ENCODE measurements at places on chromosomes 6 and 20.

DNA sequence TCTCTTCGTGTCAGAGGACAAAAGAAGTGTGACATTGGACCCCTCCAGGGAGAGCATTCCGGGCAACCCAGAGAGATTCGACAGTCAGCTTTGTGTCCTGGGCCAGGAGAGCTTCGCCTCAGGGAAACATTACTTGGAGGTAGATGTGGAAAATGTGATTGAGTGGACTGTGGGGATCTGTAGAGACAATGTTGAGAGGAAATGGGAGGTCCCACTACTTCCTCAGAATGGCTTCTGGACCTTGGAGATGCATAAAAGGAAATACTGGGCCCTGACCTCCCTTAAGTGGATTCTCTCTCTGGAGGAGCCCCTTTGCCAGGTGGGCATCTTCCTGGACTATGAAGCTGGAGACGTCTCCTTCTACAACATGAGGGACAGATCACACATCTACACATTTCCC lies 9.5 kb upstream of the BTN3A3 start:
- no peak for DNase-seq

GRCh38 chr6:7541175-7542064 lies at the start of gene DSP:
Gene DSP (plus strand): TSS chr6:7541671. CDS start chr6:7541916, 245 bp downstream.
- DNase-seq = peak; percentile 96

DNA sequence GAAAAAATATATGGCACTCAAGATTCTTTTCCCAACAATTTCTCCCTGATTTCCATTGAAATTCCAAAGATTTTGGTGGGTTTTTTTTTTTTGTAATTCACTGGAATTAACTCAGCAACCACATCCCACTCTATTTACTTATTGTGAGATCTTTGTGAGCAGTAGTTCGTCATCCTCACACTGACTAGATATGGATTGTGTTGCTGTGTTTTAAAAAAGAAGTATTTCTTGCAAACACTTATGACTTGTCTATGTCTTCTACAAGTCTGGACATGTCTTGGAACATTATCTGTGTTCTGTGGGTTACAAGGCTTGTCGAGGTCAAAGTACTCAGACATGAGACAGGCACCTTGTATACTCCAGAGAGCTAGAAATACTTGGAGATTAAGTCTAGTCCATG lies 7.3 kb upstream of the TENT5A start:
- no peak for DNase-seq

DNA sequence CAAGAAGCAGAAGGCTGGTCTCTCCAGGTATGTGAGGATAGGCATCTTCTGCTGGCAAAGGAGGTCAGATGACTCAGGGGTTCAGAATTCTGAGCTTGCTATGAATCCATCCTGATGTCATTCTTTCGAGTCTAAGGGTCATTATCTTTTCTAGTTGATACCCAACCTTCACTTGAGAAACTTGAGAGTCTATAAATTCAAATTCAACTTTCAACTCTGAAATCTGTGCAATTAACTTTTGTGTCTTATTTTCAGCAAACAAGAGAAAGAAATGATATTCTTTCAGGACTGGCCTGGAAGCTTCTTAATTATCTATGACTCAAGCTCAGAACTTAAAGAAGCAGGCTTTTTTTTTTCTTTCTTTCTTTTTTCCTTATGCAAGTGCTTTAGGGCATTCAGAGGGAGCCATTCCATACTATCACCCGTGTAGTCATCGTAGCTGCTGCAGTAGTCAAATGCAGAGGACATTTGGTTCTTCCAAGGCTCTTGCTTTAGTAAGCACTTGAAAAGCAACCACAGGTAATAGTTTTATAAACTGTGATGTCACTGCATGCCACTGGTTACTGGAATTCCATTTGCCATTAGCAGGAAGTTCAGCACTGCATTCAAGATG lies 93.0 kb downstream of the ADTRP start:
- peak; percentile 89 for DNase-seq

DNA sequence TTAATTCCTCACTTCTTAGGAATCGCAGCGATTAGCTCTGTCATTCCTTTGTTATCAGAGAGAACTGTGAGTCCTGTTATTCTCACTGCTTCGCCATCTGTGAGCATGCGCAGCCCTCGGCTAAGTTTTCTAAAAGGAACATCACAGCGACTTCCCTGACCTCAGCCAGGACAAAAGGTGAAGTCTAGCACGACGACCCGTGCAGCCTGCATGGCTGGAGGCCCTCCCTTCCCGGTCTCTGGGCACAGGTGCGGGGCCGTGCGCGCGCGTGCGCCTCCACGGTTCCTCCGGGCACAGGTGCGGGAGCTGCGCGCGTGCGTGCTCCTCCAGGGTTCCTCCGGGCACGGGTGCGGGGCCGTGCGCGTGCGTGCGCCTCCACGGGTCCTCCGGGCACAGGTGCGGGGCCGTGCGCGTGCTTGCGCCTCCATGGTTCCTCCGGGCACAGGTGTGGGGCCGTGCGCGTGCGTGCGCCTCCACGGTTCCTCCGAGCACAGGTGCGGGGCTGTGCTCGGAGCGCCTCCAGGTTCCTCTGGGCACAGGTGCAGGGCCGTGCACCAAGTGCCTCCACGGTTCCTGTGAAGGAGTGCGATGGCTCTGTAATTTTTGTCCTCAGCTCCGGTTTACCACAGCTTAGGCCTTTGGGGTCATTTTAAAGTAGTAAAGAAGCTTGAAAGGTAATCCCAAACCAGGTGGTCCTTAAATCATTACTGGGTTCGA lies 212.3 kb downstream of the ERMARD start:
- DNase-seq = peak; percentile 45

- DNase-seq = peak; percentile 60
Measured at GRCh38 chr6:54892831-54893230, 46.3 kb downstream of the FAM83B start.

GRCh38 chr6:9646342-9647070 lies 768.4 kb downstream of the TFAP2A start:
- no peak for DNase-seq

DNA sequence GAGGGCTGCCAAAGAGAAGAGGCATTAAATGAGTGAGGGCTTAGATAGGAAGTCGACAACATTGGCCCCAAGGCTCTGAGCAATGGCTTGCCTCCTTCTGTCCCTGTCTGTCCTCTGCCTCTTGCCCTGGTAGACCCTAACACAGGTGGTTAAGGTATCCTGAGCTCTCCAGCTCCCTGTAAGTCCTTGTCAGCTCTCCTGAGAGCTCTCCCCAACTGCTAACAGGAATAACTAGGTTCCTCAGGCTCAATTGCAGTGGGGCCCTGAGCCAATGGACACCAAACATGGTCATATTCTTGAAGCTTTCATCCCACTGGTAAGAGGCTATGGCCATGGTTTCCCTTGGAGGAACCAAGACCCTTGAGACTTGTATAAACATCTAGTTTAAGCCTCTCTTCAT lies 5.0 kb upstream of the CPNE1 start:
- DNase-seq = no peak

GRCh38 chr6:41723530-41724227 lies 11.7 kb downstream of the TFEB start:
- peak; percentile 89 for DNase-seq

GRCh38 chr20:63183422-63184146 lies 32.3 kb downstream of the YTHDF1 start:
- DNase-seq = peak; percentile 80
